ENCODE measurements at places on chromosomes 1 and 21. TPM values are rescaled to one million over a fixed set of nuclear protein-coding genes. Genes with fewer than 3 reads are reported as not detected.

Gene CCDC24
- total RNA-seq = 10.7 TPM

Gene KIAA0040
- 46.9 TPM for total RNA-seq

Gene MYOC
- total RNA-seq = 3.2 TPM

Gene RGS7
- total RNA-seq = 0.21 TPM

Gene FAM72C
- not detected for total RNA-seq

Gene MRTO4
- 16.4 TPM for total RNA-seq

Data from lower lobe of right lung (tissue), 2 donors.